ENCODE measurements at places on chromosomes 6 and 20. TPM values are rescaled to one million over a fixed set of nuclear protein-coding genes. Genes with fewer than 3 reads are reported as not detected.
A peak's percentile ranks its signal among the peaks of the same experiment; 100 is the strongest.

DNA sequence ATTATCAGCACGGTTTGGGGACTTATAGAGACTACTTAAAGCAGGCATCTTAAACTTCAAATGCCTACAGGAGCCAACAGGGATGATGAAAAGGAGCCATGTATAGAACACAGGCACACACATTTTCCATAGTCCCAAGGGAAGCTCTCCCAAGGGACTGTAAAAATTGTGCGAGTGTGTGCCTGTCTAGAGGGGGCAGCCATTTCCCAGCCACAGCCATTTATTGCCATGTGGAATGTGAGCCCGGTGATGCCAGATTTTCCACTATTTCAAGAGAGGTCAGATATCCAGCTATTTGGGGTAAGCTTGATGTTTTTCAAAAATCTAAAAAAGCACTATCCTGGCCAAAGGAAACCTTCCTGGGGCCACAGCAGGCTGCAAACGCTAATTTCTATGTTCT is 24.1 kb upstream of the RALY start:
- DNase-seq: no peak

- DNase-seq: no peak
Observed at GRCh38 chr6:120608826-120609225, 725.5 kb downstream of the TBC1D32 start.

- DNase-seq: no peak
Observed at GRCh38 chr6:23940466-23940865, 185.5 kb upstream of the NRSN1 start.

- no peak for DNase-seq
Observed at GRCh38 chr20:53187392-53188068, 215.4 kb downstream of the TSHZ2 start.

DNA sequence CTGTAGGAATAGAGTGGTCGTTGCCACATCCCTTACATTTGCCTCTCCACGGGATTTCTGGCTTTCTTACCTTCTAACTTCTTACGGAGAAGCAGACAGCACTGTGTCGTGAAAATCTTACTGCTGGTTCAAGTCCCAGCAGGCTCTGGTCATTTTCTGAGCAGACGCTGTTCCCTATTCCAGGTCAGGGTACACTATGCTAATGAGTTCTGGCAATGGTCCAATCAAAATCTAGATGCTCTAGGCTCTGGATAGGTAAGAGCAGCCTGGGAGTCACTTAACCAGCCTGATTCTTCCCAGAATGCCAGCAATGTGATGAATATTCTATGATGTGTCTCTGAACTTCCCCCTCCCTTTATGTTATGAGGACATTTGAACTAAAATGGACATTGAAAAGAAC is at the start of gene GCM1:
Gene GCM1, minus strand, starts transcription at position 158 of the 400 bp plus-strand sequence. CDS start 3,209 bp downstream, outside the sequence.
- no peak for DNase-seq

DNA sequence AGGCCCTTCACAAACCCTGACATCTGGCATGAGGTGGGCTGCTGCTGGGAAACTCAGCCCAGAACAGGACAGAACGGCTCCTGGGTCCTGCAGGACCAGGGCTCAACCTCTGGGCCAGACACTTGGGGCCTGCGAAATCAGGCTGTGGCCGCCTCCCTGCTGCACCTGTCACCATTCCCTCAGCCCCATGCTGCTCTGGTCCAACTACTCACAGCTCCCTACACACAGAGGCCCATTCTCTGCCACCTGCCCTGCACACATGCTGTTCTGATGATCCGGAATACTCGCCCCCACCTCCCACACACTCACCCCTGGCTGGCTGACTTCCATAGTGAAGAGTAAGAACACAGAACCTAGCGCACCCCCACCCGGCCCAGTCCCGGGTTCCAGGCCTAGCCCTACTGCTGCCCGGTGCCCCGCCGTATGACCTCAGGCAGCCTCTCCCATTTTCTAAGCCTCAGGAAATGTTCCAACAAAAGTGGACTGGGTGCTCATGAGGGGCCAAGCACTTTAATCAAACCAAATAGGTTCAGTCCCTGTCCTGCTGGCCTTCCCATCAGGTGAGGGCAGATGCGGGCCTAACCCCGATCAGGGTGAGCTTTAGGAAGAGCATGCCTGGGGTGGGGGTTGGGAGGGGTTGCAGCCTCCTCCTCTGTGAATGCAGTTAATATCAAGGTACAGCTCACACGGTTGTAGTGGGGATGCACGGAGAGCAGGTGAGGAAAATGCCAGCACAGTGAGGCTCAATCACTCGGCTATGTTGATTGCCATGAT is 3.9 kb downstream of the PEDS1 start:
- DNase-seq: no peak

DNA sequence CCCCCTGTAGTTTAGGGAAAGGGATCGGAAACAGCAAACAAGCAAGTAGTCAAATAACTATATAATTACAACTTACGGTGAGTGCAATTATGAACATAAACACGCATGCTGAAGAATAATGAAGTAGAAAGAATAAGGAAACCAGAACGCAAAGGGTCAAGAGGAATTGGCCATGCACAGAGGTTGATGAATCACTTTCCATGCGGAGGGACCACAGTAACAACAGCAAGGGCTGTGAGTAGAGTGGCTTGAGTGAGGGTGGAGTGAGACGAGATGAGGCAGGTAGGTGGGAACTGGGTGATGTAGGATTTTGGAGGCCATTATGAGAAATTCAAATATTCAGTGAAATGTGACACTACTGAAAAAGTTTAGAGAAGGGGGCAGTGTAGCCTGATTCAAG is 112.2 kb upstream of the LAMP5 start:
- no peak for DNase-seq

DNA sequence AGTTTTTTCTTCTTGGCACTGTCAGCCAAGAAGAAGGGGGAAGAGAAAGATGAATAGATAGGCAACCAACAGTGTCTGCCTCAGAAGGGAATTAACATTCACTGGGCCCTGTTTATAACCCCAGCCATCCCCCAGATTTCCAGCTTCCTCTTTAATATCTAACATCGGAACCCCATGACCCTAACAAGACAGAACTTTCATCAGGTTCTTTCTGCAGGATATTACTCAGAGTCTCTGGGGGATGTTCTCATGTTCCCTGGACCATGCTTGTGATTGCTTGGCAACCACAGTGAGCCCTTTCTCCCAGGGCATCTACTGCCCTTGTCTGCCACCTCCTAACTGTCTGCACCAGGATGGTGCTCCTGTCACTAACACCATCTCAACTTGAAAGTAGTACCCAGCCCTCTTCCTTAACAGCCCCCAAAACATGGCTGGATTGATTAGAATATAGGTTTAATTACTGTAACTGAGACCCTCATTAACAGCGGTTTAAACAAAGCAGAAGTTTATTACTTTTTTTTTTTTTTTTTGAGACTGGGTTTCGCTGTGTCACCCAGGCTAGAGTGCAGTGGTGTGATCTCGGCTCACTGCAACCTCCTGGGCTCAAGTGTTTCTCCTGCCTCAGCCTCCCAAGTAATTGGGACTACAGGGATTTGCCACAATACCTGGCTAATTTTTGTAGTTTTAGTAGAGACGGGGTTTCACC is 12.0 kb upstream of the PTPN1 start:
- no peak for DNase-seq

DNA sequence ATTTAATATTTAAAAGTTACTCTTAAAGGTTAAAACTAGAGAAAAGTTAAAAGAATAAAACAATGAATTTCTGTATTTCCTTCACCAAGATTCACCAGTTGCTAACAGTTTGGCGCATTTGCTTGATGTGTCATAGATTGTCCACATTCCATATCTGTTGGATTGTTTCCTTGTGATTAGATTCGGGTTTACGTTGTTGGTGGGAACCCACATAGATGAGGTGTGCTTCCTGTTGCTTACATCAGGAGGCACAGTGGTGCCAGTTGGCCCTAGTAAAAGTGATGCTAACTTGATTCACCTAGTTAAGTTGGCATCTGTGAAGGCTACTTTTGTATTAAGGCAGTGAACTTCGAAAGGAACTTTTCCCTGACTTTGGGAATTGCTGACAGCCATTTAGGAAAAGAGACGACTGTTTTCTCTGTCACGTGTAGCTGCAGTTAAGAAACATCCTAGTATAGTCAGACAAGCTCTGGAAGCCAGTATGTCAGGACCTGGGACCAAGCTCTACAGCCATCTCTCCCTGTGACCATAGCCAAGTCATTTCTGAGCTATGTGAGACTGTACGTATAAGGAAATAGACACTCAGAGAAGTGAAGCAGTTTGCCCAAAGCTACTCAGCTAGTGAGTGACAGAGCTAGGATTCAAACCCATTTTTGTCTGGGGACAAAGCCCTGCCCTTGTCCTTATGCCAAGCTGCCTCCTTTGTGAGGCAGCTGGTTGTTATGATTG is 49.0 kb downstream of the PPARD start:
- no peak for DNase-seq

DNA sequence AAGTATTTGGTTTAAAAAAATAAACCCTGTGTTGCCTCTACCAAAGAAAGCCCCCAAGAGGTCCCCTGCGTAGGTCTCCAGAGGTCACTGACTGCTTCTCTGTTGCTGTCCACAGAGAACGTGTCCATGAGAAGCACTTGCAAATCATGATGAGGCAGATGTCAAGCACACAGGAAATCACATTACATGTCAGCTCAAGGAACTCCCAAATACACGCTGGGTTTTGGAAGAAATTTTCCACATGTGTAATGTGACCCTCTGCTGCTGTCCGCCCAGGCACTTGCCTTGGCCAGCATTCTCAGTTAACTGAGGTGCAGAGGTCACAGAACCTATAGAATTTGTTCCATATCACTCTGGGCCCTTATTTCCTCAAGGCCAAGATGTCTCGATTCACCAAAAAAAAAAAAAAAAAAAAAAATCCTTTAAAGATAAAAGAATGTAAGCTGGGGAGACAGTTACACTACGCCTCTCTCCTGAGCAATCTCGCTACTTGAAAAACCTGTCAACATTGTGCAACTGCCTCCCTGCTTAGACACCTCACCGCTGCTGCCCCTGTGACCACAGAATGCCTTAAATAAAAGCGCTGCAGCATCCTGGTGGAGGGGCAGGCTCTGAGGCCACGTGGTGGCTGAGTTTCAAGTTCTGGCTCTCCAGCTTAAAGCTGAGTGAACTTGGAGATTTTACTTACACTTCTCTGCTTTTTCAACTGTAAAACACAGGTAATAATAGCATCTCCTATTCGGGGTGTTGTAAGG is 42.3 kb downstream of the SLC22A23 start:
- peak; percentile 17 for DNase-seq

- DNase-seq: peak; percentile 76
Observed at GRCh38 chr20:48761023-48761785, 66.6 kb downstream of the PREX1 start.

DNA sequence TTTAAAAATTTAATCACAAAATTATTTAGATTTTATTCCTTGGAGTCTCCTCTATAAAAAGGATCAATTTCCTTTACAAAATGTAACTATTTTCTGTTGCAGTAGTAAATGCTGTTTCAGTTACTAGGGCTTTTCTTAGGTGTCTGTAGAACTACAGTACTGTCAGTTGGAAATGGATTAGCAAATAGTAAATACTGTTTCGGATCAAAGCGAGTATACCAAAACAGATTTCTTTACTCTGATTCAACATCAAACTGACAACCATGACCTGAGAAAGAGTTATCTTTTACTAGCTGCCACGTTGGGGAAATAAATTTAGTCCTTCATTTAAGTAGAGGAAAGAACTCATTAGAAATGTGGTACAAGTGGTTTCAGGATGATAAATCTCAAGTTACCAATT is 172.5 kb downstream of the HS3ST5 start:
- no peak for DNase-seq

- no peak for DNase-seq
Observed at GRCh38 chr6:105533301-105533700, 130.4 kb upstream of the PREP start.

DNA sequence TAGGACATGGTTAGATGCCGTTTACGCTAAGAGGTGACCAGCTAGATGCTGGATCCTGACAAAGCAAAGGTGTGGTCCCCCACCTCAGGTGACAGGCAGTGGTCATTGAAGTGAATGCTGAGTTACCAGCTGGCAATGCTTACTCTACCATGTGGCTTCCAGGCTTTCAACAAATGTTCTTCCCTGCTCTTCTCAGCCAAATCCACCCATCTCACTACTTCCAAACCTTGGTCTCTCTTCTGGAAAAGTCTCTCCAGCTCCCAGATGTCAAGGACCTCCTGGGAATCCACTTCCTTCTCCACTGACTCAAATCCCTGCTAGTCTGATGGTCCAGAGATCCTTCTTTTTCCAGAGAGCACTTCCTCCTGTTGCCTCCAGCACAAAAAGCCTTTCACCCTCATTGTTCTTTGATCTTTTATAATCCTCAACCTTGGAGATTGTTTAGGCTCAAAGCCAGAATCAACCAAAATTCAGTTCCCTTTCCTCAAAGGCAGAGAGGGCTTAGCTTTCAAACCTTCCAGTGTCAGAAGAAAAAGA is 228.0 kb downstream of the ZNF217 start:
- no peak for DNase-seq

- no peak for DNase-seq
Observed at GRCh38 chr6:44627883-44628271, 240.4 kb downstream of the CDC5L start.

GRCh38 chr6:20202699-20203302 is 9.5 kb downstream of the MBOAT1 start:
- DNase-seq: no peak

- DNase-seq: no peak
Observed at GRCh38 chr20:6768228-6769140, 998 bp downstream of the BMP2 start.

DNA sequence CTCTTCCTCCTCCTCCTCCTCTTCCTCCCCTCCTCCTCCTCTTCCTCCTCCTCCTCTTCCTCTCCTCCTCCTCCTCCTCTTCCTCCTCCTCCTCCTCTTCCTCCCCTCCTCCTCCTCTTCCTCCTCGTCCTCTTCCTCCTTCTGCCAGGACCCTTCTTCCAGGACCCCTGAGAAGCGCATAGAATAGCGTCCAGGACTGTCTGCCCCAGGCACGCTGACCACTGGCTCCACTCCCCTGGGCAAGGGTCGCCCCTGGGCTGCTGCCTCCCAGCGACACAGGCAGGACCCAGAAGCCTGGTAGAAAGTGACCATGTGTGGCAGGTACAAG is 42.4 kb upstream of the BHLHE23 start:
- DNase-seq: no peak

GRCh38 chr6:26363882-26364701 is 906 bp upstream of the BTN3A2 start:
- no peak for DNase-seq

Gene SAMD10
- 24.2 TPM for total RNA-seq

Gene CLPSL2
- total RNA-seq: not detected

Gene KCNQ2
- 0.32 TPM for total RNA-seq

Gene ADGRF5
- 0.32 TPM for total RNA-seq

Gene SPACA1
- not detected for total RNA-seq

Gene RAET1G
- not detected for total RNA-seq

Gene VSTM2L
- not detected for total RNA-seq

Gene CDYL
- 28.2 TPM for total RNA-seq

Gene CCN6
- total RNA-seq: not detected

Gene FAM217B
- 29.5 TPM for total RNA-seq

Gene GSTA3
- total RNA-seq: not detected

Gene FLRT3
- total RNA-seq: not detected

Gene POU3F2
- not detected for total RNA-seq

Gene BPI
- not detected for total RNA-seq
